Activated CD4-positive, alpha-beta memory T cell treated with anti-CD3 and anti-CD28 coated beads for 36 hours (primary cell): ENCODE measurements at places on chromosomes 3 and 15. TPM values are rescaled to one million over a fixed set of nuclear protein-coding genes. Genes with fewer than 3 reads are reported as not detected.

- DNase-seq, result no peak
Measured at GRCh38 chr3:86930181-86930580, 60.8 kb downstream of the VGLL3 start.

- no peak for DNase-seq
Measured at GRCh38 chr3:53711387-53711786, 134.8 kb downstream of the CHDH start.

The FANCD2OS gene
- total RNA-seq, result not detected

DNA sequence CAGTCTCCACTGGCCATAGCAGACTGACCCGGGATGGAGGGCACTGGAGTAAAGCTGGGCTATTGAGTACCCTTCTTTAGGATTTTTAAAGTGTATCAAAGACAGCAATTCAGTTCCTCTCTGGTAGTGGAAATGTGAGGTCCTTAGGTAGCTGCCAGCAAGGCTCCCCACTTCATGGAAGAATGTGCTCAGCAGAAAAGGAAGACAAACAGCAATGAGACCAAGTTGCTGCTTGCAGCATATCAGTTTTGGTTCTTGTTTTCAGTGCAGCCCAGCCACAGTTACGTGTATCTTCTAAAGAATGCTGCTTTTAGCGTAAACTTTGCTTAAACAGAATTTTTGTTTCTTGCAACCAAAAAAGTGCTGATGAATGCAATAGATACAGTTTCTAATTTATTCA, 374.0 kb upstream of the CBLB start:
- DNase-seq, result peak; percentile 16

- DNase-seq, result no peak
Measured at GRCh38 chr15:60972301-60972700, 256.8 kb downstream of the RORA start.

- DNase-seq, result no peak
Measured at GRCh38 chr3:46278816-46279672, 36.8 kb downstream of the CCR3 start.

GRCh38 chr3:7573330-7573729, 712.4 kb downstream of the GRM7 start:
- no peak for DNase-seq

- DNase-seq, result no peak
Measured at GRCh38 chr15:99673111-99673510, 60.1 kb downstream of the LYSMD4 start.

- DNase-seq, result no peak
Measured at GRCh38 chr3:43073116-43073835, 32.6 kb downstream of the POMGNT2 start.

GRCh38 chr3:17384567-17385296, 357.7 kb downstream of the TBC1D5 start:
- no peak for DNase-seq

DNA sequence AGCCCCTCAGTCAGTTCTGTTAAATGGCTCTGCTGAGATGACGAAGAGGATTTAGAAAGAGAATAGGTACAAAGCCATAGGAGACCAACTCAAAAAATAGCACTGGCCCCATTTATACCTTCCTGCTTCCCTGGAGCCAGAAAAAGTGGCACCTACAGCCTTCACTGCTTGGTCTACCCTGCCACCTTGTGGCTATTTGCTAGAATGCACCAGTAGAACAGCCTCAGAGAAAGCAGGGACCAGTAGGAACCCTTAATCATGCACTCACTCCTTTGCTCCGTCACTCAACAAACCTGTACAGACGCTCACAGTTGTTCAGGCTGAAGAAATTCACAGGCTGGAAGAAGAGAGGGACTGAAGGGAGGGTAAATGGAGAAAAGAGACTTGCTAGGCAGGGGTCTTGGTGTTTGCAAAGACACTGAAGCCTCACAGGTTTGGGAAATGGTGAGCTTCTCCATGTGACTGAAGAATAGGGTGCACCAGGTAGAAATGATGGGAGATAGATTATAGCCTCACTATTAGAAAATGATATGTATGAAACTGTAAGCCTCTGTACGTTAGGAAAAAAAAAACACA, 12.1 kb upstream of the RTP2 start:
- DNase-seq, result peak; percentile 82
